ENCODE measurements at places on chromosomes 16 and 17.
A peak's percentile ranks its signal among the peaks of the same experiment; 100 is the strongest.

GRCh38 chr17:40361063-40361924 lies 3.2 kb downstream of the GJD3 start:
- no peak for DNase-seq

- no peak for DNase-seq
These were observed at the start of gene CENPX for GRCh38 chr17:82022310-82022980. CENPX (minus strand) TSS chr17:82022878; CDS start chr17:82022861, 17 bp downstream.

GRCh38 chr16:976389-976931 lies 5.1 kb upstream of the SOX8 start:
- peak; percentile 15 for DNase-seq

GRCh38 chr17:5065227-5065744 lies 13.0 kb upstream of the ZFP3 start:
- DNase-seq: no peak

- peak; percentile 43 for DNase-seq
These were observed 6.8 kb downstream of the MYO1C start for GRCh38 chr17:1485423-1486376.

All from CD4-positive, alpha-beta T cell treated with Interleukin-4 for 1 hour (primary cell).